GM19239 (cell line): ENCODE measurements at places on chromosomes 5 and 9.

DNA sequence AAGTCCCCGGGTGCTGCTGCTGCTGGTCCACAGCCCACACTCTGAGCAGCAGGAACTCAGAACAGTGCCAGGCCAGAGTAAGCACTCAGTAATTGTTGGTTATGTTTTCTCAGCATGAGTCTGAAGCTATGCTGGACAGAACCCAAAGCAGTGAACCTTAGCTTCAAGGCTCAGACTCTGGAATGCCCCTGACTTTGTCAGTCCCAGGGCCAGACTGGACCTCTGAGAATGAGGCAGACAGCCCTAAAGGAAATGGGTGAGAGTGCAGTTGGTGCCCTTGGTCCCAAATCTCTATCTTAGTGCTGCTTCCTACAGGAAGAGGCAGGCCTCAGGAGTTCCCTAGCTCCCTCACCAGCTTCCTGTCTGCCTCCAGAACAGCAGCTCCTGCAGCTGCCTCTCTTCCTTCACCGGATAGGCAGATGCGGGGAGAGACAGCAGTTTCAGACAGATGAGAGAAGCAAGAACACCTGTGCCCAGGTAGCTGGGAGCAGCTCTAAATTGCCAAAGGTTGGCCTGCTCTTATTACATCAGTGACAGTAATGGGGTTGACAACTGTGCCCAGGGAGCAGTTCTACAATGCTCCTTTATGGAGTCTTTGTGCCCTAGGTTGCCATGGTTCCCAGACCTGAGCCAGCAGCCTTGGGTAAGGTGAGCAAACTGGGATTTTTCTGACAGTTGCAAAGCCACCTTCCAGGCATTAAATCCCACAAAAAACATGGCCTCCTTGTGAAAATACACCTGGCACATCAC lies 82.2 kb upstream of the CXCL14 start:
- DNase-seq = no peak

DNA sequence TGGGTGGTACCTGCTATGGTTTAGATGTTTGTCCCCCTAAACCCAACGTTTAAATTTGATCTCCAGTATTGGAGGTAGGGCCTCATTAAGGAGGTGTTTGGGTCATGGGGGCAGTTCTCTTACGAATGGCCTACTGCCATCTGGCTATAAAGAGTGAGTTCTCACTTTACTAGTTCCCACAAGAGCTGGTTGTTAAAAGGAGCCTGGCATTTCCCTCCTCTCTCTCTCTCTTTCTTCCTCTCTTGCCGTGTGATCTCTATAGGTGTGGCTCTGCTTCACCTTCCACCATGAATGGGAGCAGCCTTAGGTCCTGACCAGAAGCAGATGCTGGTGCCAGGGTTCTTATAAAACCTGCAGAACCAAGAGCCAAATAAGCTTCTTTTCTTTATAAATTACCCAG lies 193.2 kb upstream of the CDH6 start:
- no peak for DNase-seq

DNA sequence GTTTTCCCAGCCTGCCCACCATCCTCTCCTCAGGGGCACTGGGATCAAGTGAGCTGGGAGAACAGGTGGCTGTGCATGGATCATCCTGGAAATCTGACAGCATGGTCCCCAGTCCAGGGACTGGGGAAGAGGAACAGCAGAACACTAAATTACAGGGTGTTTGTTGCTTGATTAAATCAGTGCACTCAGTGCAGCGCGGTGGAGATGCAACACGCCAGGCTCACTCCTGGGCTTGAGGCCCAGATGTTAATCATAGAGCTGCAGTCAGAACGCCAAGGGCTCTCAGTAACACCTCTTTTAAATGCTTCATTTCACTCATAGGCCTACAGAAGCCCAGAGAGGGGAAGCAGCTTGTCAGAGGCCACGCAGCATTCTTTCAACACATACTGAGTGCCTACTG lies 14.2 kb upstream of the LARP1 start:
- no peak for DNase-seq

- no peak for DNase-seq
Observed at GRCh38 chr5:100004969-100005368, 530.2 kb upstream of the FAM174A start.

- no peak for DNase-seq
Observed at GRCh38 chr5:113142186-113142585, 165.6 kb downstream of the DCP2 start.
